ENCODE measurements at places on chromosomes 13 and 19.

DNA sequence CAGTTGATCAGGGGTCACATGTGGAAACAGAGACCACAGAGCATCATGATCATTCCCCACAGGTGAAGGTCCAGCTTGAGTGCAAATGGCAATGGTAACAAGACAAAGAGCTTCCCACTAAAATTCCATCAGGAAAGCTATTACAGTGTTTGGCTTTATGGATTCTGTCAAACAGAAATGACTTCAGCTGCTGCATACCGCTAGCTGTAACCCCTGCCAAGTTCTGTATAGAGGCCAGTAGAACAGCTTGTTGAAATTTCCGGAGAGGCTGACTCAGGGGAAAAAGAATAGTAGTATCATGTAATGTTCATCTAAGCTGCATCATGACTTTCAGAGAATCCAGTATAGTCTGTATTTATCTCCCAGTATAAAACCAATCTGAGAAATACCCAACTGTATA is 1704.7 kb downstream of the SLITRK5 start:
- DNase-seq: no peak

GRCh38 chr13:50991579-50992521 is 82.3 kb downstream of the RNASEH2B start:
- DNase-seq: no peak

- DNase-seq: no peak
Observed at GRCh38 chr13:111909501-111909900, 157.4 kb upstream of the SOX1 start.

DNA sequence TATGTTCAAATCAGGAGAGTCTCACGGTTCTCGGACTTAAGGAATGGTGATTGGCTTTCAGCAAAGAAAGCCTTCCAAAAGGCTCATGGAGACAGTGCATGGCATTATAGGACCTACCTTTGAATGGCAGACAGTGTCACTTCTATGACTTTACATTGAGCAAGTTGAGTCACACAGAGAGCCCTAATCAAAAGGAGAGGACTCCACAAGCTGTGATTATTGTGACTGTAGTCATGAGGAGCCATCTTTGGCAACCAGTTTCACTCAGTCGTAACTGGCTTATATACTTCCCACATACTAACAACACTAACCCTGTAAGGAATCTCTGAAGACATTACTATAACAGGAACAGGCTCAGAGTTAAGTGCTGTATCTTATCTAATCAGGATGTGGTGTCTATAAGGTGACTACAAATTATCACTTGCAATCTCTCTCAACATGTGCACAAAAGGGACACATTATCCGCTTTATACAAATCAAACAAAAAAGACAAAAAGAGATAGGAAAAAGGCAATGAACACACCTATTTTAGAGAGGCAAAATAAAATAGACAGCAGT is 6.1 kb downstream of the LGALS14 start:
- DNase-seq: no peak

DNA sequence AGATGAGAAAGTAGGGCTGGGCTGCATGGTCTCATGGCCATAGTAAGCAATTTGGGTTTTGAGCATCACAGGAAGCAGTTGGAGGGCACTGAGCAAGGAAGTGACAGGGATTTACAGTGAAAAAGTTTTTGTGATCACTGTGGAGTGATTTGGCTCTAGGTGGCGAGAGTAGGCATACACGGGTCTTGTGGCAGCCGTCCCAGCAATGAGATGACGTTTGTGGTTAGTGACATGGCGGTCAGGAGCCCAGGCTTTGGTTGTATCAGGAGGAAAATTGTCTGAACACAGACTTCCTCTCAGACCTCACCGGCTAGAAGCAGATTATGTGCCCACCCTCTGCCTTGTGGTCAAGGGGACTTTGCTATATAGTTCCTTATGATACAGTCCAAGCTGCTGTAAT is 3.3 kb downstream of the ZNF444 start:
- DNase-seq: no peak

DNA sequence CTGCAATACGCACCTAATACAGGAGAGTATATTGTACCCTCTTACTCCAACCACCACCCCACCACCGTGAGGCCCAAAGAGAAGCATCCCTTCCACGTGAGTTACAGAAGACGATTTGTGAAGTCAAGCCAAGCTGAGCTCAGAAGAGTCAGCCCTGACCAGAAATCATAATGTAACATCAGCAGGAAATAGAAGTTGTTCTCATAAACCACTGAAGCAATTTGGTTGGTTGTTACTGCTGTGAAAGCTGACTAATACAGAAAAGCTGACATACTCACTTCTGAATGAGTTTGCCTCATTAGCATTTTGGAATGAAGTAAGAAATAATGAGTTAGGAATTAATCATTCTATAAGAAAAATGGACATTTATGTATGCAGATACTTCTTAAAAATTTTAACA is 749.4 kb upstream of the SLC10A2 start:
- DNase-seq: no peak

DNA sequence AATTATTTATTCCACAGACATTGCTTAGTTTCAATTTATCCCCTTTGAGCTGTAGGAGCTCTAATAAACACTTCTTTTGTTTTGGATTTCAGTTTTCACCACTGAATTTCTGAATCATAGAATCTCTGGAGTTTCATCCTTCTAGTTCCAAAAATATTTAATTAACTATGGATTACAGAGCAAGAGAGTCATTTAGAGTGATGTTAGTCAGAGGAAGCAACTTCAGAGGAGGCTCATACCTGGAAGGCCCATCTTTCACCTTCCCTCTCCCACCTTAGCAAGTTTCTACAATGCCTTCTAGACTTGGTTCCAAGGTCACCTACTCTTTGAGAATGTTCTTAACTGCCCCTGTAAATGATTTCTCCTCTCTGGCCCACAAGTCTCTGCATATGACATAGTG is 353.2 kb downstream of the SPRY2 start:
- no peak for DNase-seq

- no peak for DNase-seq
Observed at GRCh38 chr19:44818466-44819031, 9.6 kb downstream of the BCAM start.

DNA sequence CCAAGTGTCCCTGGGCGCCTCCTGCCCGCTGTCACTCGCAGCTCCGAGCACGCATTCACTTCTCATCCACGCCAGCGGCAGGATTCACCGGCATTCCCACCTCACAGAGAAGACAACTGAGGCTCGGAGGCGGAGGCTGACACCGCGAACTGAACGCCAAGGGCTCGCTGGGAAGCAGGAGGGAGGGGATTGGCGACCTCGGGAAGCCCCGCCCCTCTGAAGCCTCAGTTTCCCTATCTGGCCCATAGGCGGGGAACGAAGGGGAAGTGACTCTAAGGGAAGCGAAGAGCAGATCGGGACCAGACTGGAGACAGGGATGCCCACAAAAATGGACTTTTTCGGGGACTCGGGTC is 256 bp downstream of the MICOS13 start:
- DNase-seq: no peak

DNA sequence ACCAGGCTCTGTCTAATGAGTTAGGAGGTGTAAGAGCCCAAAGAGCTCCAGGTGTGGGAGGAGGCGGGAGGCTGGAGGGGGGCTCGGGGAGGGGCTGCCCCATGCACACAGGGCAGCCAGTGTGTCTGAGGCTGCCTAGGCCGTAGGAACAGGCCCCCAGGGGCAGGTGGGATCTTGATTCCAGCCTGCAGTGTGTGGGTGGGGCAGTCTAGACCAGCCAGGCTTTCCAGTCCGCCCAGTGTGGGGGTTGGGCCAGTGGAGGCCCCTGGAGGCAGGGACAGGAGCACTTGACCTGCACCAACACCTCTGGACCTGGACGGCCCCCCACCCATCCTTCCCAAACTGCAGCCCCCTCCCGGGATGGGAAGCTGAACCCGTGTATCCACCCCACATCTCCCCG is 5.4 kb upstream of the CAMSAP3 start:
- DNase-seq: no peak

DNA sequence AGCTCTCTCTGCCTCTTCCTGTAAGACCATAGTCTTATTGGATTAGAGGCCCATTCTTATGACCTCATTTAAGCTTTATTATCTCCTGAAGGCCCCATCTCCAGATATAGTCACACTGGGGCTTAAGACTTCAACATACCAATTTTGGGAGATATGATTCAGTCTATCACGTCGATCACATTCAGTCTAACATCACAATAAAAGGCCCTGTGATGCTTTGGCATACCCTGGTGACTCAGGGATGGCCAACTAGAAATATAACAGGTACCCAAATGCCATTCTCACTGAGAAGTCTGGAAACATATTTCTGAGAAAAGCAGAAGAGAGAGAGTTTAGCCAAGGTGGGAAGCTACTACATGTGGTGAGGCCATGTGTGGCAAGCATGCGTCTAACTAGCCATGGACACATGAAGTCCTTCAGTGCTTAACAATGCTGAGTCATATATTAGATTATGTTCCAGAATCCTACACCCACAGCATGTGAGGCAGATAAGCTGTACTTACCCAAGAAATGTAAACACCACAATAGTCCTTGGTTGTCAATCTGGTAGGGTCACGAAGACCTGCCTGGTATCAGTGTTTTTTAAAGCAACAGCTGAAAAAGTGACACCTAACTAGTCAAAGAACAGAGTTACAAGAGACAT is 485.1 kb downstream of the FOXO1 start:
- DNase-seq: no peak

GRCh38 chr19:33263325-33264023 is 37.8 kb upstream of the SLC7A10 start:
- no peak for DNase-seq

GRCh38 chr13:93881411-93881810 is 598.1 kb downstream of the DCT start:
- no peak for DNase-seq

DNA sequence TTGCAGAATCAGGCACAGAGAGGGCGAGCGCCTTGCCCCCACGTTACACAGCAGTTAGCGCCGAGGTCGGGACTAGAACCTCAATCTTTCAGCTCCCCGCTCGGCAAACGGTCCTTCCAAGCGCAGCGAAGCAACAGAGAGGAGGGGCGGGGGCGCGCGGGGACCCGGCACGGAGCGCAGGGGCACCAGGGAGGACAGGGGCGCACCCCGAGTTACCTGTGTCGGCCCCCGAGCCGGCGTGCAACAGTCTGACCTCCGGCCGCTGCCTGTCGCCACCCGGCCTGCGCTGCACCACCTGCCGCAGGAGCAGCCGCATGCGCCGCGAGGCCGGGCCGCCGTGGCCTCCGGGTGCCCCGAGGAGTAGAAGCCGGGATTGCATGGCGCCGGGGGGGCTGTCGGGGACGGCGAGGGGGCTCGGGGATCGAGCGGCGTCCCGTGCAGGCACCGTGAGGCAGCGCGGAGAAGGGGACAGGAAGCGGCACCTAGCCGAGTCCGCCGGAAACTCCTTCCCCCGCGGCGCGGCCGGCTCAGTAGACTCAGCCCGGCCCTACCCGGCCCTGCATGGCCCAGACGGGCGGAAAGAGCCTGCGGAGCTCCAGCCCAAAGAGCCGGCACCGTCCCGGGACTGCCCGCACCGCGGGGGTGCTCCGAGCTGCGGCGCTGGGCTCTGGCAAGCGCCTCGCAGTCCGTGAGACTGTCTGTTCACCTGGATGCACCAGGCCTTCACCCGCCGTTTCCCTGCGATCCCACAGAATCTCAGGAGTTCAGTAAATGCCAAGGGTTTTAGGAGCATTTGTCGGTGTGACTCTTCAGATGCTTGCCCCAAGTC is at the start of gene VWA8:
TSS of gene VWA8 (minus strand) at position 473 of the 829 bp plus-strand sequence. CDS start at position 379, 94 bp downstream.
- DNase-seq: no peak

DNA sequence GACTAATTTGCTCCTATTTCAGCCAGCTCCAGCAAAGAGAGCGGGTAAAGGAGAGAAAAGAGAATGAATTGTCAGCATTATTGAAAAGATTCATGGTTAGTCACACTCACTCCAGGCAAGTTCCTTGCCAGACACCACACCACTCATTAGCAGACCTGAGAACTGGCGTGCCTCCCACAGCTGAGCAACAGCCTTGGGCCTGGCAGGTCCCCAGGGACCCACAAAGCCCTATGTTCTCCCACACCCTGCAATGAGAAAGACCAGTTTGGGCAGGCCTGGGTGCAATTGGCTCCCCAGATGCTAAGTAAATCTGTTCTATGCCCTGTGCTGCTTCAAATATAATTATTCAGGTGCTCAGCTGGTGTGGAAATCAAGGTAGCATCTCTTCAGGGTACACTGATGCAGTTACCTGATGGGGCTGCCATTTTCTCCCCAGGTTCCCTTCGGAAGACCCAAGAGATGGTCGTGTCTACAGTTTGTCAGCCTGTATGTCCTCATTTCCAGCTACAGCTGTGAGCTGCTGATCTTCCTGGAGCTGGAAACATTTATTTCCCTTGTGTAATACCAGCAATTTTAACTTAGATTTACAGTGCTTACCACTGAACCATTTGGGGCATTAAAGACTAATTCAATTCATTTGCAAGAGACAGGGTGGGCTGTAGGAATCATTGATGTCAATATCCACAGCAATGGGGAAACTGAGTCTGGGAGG is 405.0 kb downstream of the COG6 start:
- no peak for DNase-seq

- DNase-seq: peak; percentile 36
Observed at GRCh38 chr19:18097217-18097992, at the start of gene MAST3. Gene MAST3, plus strand, starts transcription at chr19:18097778. Its CDS starts 15 bp downstream, at chr19:18097793.

DNA sequence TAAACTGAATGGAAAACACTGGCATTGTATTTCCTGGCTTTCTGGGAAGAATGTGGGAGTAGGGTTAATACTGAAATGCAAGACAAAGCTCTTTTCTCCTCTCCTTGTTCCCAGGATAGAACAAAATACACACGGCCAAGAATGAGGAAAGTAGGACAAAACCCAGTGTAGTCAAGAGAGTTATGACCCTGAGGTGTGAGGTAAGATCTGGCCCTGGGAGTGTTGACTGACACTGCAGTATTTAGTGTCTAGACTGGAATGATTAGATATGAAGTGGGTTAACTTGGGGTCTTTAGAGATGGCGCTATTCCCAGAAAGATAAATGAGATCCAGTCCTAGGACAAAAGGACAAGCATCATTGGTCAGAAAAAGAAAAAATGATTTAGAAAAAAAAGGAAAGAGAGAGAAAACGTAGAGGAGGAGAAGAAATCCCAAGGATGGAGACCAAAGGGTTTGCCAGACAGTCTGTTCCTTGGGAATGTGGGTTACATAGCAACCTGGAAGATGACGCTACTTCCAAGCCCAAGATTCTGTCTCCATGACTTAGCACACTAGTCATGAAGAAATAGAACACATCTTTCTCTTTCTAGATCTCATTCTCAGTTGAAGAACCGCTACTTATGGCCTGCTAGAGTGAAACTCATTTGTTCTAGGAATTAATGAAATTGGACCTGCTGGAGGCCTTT is 543.6 kb upstream of the GPC6 start:
- no peak for DNase-seq

GRCh38 chr13:20258963-20259288 is 26.8 kb upstream of the GJB6 start:
- DNase-seq: no peak

- DNase-seq: no peak
Observed at GRCh38 chr19:2608602-2608922, 93.9 kb downstream of the GNG7 start.

- no peak for DNase-seq
Observed at GRCh38 chr13:106426909-106427308, 108.6 kb downstream of the EFNB2 start.

Measured in esophagus squamous epithelium (tissue), 5 donors.